ENCODE measurements at places on chromosomes 3 and 15.

DNA sequence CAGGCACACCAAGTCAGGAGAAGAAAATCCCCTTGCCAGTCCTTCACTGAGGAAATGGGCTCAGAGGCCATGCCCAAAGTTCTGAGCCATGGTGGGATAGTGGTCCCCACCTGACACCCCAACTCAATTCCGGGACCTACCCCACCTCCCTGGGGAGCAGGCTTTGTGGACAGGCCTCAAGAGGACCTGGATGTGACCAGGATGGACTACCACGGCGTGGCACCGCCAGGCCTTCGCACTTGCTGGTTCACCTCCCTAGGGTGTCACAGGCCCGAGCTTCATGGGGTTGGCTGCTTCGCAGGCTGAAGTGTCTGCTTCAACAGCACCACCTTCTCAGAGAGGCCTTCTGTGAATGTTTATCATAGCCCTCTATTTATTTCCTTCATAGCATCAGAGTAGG, 31.7 kb downstream of the POC1A start:
- no peak for DNase-seq

GRCh38 chr15:72201391-72201921, 3.9 kb upstream of the GRAMD2A start:
- no peak for DNase-seq

- DNase-seq = no peak
Observed at GRCh38 chr3:15929944-15930571, 132.3 kb upstream of the ANKRD28 start.

GRCh38 chr3:184366619-184367289, 5.2 kb downstream of the POLR2H start:
- no peak for DNase-seq

GRCh38 chr15:99507504-99508310, 58.1 kb upstream of the MEF2A start:
- DNase-seq = no peak

DNA sequence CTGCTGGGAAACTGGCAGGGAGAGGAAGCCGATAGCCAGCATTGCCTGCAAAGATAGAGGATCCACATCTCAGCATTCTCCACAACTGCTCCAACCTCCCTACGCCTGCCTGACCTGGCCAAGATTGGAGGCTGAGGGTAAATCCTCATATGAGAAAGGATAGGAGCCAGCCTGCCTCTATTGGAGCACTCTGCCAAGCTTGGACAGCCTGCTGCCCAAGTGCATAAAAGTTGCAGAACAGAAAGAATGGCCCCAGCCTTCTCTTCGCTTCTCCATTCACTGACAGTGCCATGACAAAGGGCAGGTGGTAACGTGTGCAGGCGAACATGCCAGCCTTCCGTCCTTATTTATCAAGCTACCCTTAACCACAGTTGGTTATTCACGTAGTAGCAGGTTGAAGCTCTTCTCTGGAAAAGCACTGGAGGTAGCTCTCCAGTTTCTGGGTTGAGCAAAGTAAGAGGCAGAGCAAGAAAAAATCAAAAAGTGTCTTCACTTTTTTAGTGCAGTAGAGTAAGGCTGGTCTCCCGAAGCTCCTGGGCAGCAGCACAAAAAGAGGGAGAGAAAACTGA, 4.3 kb downstream of the BMF start:
- DNase-seq = no peak

DNA sequence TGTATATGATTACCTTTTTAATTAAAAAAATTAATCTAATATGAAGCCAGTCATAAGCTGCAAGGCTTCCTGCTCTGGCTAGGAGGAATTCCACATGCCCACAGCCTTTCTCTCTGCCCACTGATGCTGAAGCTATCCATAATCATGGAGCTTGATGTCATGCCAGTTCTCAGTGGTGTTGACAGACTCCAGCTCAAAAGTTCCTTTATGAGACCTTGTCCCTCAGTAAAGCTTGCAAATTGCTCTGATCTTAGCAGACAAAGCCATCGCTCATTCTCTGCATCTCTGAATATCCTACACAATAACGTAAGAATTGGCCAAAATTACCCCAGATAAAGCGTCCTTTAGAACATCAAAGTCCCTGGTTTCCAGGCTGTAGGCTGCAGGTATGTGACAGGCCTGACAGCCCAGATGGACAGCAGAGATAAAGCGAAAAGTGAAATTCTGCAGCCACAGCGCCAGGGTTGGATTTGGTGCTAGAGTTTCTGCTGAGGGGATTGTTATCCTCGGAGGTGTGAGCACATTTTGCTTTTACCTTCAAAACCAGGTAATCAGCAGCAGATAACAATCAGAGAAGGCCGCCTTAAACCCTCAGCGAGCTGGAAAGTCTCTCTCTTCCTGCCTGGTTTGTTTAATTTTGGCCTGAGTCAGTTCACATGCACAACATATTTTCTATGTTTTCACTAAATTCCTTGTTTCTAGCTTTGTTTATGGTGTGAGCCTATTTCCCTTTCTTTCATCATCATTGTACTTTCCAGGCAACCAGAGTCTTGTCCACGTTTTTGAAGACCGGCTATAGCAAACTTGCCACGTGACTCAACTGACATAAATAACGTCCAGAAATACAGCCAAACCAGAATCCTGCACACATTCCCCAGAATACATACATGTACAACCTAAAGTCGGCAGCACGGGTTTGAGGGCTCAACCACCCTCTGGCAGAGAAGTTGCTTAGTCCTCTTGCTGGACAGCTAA, 36.6 kb upstream of the ALDH1A3 start:
- no peak for DNase-seq

- no peak for DNase-seq
Observed at GRCh38 chr3:177830411-177830849, 633.1 kb upstream of the TBL1XR1 start.

DNA sequence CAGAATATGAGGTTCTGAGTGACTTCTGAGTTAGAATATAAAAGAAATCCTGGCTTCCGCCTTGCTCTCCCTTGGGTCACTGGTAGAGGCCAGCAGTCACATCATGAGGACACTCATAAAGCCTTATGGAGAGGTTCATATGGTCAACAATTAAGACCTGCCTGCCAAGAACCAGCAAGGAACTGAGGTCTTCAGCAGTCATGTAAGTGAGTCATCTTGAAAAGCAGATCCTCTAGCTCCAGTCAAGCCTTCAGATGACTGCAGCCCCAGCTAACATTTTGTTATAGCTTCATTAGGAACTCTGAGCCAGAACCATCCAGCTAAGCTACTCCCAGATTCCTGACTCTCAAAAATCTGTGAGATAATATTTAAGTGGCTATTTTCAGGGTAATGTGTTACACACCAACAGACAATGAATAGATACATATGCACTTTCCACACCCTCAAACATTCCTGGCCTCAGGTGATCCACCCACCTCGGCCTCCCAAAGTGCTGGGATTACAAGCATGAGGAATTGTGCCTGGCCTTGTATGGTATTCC, 447.2 kb downstream of the SHQ1 start:
- no peak for DNase-seq

- DNase-seq = no peak
Observed at GRCh38 chr3:23494967-23495366, 291.8 kb downstream of the UBE2E2 start.

DNA sequence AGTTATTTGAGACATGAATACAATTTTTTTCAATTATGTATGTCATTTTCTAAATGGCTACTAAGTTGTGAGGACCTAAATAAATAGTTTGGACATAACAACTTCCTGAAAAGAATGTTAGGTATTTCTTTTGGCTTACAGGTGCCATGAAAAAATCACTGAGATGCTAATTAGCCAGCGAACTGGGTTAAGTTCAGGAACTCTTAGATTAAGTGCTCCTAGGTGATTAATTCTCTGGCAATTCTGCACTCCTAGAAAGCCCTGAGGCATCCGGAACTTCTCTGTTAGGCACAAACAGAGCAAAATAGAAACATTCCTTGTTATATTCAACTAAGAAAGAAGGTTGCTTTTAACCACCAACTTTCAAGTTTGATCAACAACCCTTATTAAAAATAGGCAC, 192.3 kb downstream of the STAG1 start:
- DNase-seq = no peak

DNA sequence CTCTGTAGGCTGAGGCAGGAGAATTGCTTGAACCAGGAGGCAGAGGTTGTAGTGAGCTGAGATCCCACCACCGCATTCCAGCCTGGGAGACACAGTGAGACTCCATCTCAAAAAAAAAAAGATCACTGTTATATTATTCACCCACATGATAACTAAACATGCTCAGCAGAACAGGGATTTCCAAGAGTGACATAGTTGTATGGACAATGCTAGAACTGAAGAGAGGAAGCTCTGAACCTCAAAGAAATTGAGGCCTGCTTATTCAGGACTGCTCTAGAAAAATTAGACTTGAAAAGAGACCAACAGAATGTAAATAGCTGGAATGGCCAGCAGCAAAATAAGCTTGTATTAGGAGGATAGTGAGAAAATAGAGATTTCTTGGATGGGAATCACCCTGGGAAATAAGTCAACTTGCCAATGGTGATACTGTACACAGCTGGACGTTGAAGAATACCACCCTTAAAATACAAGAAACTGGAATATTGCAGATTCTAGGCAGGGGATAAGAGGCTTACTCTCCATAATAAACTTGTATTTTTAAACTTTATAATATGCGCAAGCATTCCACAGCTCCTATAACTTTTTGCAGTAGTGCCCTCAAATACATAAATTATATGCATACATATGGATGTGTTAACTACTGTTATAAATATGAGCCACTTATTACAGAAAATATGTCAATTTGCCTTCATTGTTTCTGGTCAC, 28.2 kb downstream of the PIK3CB start:
- DNase-seq = no peak

GRCh38 chr3:151350656-151351055, 21.3 kb upstream of the P2RY13 start:
- DNase-seq = no peak

DNA sequence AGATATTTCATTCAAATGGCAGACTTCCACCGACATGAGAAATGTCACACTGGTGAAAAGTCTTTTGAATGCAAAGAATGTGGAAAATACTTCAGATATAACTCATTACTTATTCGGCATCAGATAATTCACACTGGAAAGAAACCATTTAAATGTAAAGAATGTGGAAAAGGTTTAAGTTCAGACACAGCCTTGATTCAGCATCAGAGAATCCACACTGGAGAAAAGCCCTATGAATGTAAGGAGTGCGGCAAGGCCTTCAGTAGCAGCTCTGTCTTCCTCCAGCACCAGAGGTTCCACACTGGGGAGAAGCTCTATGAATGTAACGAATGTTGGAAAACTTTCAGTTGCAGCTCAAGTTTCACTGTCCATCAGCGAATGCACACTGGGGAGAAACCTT, 8.6 kb upstream of the ZNF621 start:
- no peak for DNase-seq

- no peak for DNase-seq
Observed at GRCh38 chr3:197468866-197469382, 86.8 kb downstream of the BDH1 start.

GRCh38 chr15:53354874-53355273, 404.6 kb downstream of the WDR72 start:
- DNase-seq = no peak

GRCh38 chr3:171122861-171123260, 96.3 kb upstream of the SLC2A2 start:
- DNase-seq = no peak

DNA sequence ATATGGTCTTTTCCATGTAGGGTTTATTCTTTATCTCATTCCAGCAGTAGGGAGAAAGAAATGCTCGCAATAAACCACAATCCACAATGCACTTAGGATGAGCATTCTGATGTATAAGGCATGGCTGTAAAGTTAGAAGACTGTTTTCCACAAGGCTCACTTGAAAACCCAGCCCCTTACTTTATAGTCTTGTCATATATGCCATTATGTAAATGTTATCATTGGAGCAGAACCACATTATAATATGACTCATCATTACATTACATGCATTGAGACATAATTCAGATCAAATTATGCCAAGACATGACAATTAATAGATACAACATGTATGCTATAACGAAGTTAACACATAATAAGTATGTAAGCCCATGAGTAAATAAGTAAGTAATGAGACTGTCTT, 348.1 kb downstream of the LSAMP start:
- DNase-seq = no peak

DNA sequence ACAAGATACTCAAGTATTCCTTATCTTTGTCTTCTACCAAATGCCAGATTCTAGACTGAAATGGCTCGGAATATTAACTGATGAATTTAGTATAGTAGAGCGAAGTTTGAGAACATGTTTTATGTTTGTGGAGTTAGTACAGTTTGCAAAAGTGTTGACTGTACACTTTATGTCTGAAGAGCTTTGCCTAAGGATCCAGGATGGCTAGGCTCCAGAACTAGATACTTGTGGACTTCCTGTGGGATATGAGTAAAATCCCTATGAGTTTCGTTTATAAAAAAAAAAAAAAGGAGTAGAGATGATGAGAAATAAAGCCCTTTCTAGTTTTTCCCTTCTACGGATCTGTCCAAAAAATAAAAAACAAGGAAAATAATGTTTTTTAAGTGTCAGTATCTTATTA, 96.7 kb downstream of the TP63 start:
- no peak for DNase-seq

- no peak for DNase-seq
Observed at GRCh38 chr3:190014940-190015339, 105.8 kb downstream of the P3H2 start.

DNA sequence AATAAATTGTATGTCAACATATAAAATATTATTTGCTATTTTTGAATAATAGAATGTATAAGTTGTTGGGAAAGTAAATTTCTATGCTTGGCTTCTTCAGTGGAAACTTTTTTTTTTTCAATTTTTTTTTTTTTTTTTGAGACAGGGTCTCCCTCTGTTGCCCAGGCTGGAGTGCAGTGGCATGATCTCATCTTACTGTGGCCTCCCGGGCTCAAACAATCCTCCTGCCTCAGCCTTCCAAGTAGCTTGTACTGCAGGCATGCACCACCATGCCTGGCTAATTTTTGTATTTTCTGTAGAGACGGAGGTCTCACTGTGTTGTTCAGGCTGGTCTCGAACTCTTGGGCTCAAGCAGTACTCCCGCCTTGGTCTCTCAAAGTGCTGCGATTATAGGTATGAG, 16.8 kb downstream of the MBNL1 start:
- no peak for DNase-seq

DNA sequence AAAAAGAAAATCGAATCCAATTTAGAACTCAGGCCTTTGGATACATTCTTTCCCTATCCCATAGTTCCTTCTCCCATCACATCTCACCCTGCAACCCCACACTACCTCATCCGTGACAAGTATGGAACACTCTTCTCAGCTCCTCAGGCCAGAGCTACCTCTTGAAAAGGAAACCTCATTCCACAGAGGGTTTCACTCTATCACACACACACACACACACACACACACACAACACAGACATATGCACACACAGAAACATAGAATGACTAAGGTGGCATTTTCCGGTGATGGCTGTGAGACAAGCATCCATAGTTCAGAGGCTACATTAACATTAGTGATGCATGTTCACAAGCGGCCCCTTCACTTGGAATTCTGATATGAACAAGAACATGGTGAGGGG, 122.0 kb upstream of the HES1 start:
- no peak for DNase-seq

DNA sequence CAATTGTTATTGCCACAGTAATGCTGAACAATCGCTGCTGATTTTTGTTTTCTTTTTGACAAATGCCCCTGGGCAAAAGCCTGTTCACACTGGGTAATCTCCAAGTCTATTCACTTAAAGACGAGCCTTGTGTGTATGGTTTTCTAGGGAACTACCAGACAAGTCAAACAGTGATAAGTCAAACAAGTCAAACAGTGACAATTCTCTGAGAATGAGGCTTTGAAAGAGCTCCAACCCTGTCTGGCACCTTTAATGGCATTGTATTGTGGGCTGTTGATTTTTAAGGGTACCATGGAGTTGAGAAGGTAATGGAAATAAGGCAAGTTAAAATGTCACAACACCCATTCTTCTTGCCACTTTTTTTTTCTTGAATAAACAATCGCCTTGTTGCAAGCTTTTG, 59.4 kb upstream of the TMC3 start:
- DNase-seq = no peak

Data from T follicular helper cell (primary cell).